ENCODE measurements at places on chromosomes 6 and 20. TPM values are rescaled to one million over a fixed set of nuclear protein-coding genes. Genes with fewer than 3 reads are reported as not detected.
A peak's percentile ranks its signal among the peaks of the same experiment; 100 is the strongest.

PLCG1 gene
- polyA plus RNA-seq, result 8.3 TPM

SMIM8 gene
- polyA plus RNA-seq, result 7.2 TPM

MCM3 gene
- polyA plus RNA-seq, result 29.8 TPM

IL17F gene
- not detected for polyA plus RNA-seq

APOM gene
- 5.6 TPM for polyA plus RNA-seq

SEMG1 gene
- not detected for polyA plus RNA-seq

PACSIN1 gene
- not detected for polyA plus RNA-seq

MYB gene
- 0.10 TPM for polyA plus RNA-seq

NOP56 gene
- 139 TPM for polyA plus RNA-seq

ANKRD66 gene
- not detected for polyA plus RNA-seq

PLCB4 gene
- polyA plus RNA-seq, result 3.5 TPM

TPMT gene
- 23.5 TPM for polyA plus RNA-seq

DNA sequence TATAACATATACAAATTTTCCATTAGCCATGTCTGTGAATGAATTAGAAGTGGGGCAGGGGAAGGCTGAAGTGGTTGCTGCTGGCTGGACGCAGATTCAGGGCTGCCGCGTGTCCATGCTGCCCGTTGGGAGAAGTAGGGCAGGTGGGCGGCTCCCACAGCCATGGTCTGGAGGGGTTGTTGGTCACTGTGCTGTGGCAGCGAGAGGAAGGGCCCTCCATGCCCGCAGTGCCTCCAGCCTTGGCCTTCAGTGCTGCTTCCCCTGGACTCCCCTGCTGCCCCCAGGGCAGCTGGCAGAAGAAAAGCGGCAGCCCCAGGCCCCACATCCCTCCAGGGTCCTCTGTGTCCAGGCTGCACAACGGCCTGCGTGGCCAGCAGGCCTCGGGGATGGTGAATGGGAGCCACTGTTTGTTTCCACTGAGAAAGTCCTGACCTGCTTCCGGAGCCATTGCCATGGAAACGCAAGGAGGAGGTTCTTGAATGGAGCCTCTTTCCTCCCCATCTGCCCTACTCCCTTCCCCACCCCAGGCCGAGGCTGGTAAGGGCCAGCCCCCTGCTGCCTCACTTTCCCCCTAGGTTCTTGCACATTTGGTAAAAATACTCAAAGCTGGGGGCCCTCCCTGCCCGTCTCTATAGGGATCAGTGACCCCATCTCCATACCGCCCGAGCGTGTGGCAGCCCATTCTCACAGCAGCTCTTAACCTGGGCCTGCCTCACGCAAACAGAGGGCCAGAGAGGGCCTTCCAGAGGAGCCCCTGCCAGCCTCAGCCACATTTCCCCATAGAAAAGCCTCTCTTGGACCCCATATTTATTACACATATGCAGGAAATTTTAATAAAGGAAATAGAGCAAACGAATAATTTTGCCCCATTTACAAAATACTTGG lies 113.3 kb downstream of the SASH1 start:
- H3K36me3 ChIP-seq, result peaks cover 36% of the 10 kb centered on the region
- H3K4me1 ChIP-seq, result peaks cover 4% of the 10 kb centered on the region
- H3K27me3 ChIP-seq, result no peaks in the 10 kb centered on the region
- H3K4me3 ChIP-seq, result no peak overlapping the region
- no peak for DNase-seq

GRCh38 chr6:34792605-34793500 lies 970 bp downstream of the BLTP3A start:
- DNase-seq, result peak; percentile 87
- peak overlapping the region; percentile 79 for H3K4me3 ChIP-seq
- no peaks in the 10 kb centered on the region for H3K36me3 ChIP-seq
- H3K27me3 ChIP-seq, result no peaks in the 10 kb centered on the region

- H3K4me1 ChIP-seq, result no peaks in the 10 kb centered on the region
- no peaks in the 10 kb centered on the region for H3K36me3 ChIP-seq
- no peak overlapping the region for H3K27ac ChIP-seq
- DNase-seq, result peak; percentile 60
- H3K4me3 ChIP-seq, result peak overlapping the region; percentile 55
- H3K27me3 ChIP-seq, result no peaks in the 10 kb centered on the region
These were observed 2.7 kb downstream of the BMP2 start for GRCh38 chr20:6769903-6770785.

- DNase-seq, result no peak
- H3K36me3 ChIP-seq, result no peaks in the 10 kb centered on the region
- no peak overlapping the region for H3K4me3 ChIP-seq
- H3K27ac ChIP-seq, result no peak overlapping the region
These were observed 253.8 kb downstream of the LAMA2 start for GRCh38 chr6:129136751-129137150.

- no peaks in the 10 kb centered on the region for H3K4me1 ChIP-seq
- no peaks in the 10 kb centered on the region for H3K36me3 ChIP-seq
- H3K27me3 ChIP-seq, result no peaks in the 10 kb centered on the region
- no peak for DNase-seq
- no peak overlapping the region for H3K27ac ChIP-seq
- no peak overlapping the region for H3K4me3 ChIP-seq
These were observed 13.0 kb downstream of the PIM1 start for GRCh38 chr6:37182736-37183590.

- H3K27ac ChIP-seq, result no peak overlapping the region
- H3K36me3 ChIP-seq, result no peaks in the 10 kb centered on the region
- no peaks in the 10 kb centered on the region for H3K4me1 ChIP-seq
- H3K27me3 ChIP-seq, result no peaks in the 10 kb centered on the region
- DNase-seq, result peak; percentile 39
These were observed 13.9 kb downstream of the ADISSP start for GRCh38 chr20:3753501-3754275.

DNA sequence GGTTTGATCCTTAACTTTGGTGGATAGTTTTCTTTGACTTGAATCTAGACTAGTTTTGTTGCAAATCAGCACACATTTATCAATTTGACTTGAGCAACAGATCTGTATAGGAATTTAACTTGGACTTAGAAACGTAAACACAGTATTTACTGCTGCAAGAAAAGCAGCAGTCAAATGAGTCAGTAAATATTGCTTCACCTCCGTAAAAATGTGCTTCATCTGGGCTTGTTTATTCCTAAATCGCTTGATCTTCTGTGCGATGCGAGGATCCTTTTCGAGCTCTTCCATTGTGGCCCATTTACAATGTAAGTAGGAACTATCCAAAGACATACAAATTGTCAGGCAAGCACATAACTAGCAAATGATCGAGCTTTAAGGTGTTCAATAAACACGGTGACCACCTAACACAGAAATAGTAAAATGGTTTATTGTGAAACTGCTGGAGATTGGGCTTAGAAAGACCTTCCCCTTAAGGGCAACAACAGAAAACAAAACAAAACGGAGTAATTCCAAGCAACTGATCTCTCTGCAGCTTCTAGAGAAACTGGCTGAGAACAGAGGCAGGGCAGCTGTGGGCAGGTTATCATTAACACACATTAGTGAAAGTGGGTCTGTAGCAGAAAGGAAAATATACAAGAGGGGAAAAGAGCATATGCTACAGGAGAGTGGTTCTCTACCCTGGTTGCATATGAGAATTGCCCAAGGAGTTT lies 120.8 kb downstream of the CHD6 start:
- DNase-seq, result no peak
- peaks cover 24% of the 10 kb centered on the region for H3K4me1 ChIP-seq
- no peaks in the 10 kb centered on the region for H3K27me3 ChIP-seq
- H3K36me3 ChIP-seq, result peaks cover 13% of the 10 kb centered on the region
- H3K4me3 ChIP-seq, result no peak overlapping the region

GRCh38 chr6:82953871-82954270 lies 111.8 kb downstream of the UBE3D start:
- peak overlapping the region; percentile 91 for H3K27ac ChIP-seq
- peak; percentile 20 for DNase-seq
- H3K36me3 ChIP-seq, result no peaks in the 10 kb centered on the region
- H3K27me3 ChIP-seq, result no peaks in the 10 kb centered on the region
- H3K4me3 ChIP-seq, result no peak overlapping the region

DNA sequence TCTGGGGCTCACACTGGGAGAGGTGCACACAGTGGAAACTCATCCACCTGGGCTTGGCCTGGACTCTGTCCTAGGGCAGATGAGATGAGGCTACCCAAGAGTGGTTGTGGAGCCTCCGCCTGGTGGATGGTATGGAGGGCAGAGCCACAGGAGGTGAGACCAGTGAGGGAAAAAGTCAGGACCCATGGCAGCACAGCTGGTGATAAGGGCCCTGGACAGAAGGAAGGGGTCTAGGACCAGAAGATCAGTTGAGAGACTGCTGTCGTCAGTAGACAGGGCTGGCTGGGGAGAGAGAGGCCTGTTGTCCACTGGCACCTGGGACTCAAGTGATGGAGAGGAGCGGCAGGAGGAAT lies 29.8 kb downstream of the PLCG1 start:
- no peak overlapping the region for H3K27ac ChIP-seq
- no peaks in the 10 kb centered on the region for H3K36me3 ChIP-seq
- H3K4me1 ChIP-seq, result 0 out of 2 replicates have a peak, but pooled peaks cover 6% of the 10 kb centered on the region
- no peak overlapping the region for H3K4me3 ChIP-seq
- no peaks in the 10 kb centered on the region for H3K27me3 ChIP-seq
- no peak for DNase-seq

- no peak for DNase-seq
- H3K36me3 ChIP-seq, result no peaks in the 10 kb centered on the region
- peaks cover 10% of the 10 kb centered on the region for H3K4me1 ChIP-seq
- H3K27ac ChIP-seq, result no peak overlapping the region
- no peaks in the 10 kb centered on the region for H3K27me3 ChIP-seq
- H3K4me3 ChIP-seq, result no peak overlapping the region
These were observed 115.5 kb upstream of the CD93 start for GRCh38 chr20:23201658-23202057.

DNA sequence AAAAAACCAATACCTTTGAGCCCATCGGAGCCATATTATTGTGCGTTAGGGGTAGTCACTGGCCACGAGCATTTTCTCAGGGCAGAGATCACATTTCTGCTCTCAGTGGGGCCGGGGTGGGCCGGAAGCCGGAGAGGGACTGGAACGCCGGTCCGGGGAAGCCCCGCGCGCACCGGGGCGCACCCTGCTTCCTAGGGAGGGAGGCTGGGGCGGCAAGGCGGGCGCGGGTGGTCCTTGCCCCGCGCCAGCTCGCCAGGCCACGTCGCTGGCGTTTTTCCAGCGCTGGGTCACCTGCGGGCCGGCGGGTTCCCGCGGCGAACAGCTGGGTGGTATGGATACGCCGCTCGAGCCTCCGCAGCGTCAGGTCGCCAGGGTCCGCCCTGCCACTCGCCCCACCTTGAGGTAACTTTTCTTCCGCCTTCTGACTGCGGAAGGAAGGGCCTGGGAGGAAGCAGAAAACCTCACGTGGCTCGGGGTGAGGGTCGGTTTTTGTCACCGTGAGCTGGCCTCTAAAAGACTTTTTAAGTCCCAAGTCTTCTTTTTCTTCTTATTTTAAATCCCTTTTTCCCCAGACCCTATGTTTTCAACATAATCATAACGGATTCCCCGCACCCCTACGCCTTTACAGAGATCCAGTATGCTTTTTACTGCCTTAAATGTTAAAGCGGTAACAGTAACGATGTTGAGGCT lies 2.7 kb upstream of the EEF1A1 start:
- H3K4me3 ChIP-seq, result peak overlapping the region; percentile 86
- H3K27me3 ChIP-seq, result no peaks in the 10 kb centered on the region
- peaks cover 36% of the 10 kb centered on the region for H3K4me1 ChIP-seq
- peaks cover 19% of the 10 kb centered on the region for H3K36me3 ChIP-seq
- peak overlapping the region; percentile 100 for H3K27ac ChIP-seq

- H3K36me3 ChIP-seq, result no peaks in the 10 kb centered on the region
- DNase-seq, result no peak
- H3K27me3 ChIP-seq, result no peaks in the 10 kb centered on the region
- H3K4me3 ChIP-seq, result no peak overlapping the region
- H3K4me1 ChIP-seq, result no peaks in the 10 kb centered on the region
These were observed 16.0 kb upstream of the VIP start for GRCh38 chr6:152734630-152735029.

DNA sequence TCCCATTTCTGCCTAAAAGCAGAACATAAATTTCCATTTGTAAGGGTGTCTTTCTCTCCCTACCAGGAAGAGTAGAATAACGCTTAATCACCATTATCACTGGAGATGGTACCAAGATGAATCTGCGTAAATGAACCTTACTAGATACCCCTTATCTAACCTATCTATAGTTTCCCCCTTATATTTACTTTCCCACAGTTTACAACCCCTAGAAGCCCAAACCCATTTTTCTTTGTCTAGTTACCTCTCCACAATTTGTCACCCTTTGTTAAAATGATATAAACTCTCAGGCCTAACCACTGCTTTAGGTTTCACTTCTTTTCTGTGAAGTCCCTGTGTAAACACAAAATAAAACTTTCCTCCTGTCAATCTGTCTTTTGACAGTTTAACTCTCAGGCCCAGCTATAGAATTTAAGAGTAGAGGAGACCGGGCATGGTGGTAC lies 45.5 kb downstream of the PCNA start:
- H3K27ac ChIP-seq, result no peak overlapping the region
- no peaks in the 10 kb centered on the region for H3K36me3 ChIP-seq
- H3K4me1 ChIP-seq, result peaks cover 12% of the 10 kb centered on the region
- H3K27me3 ChIP-seq, result no peaks in the 10 kb centered on the region
- DNase-seq, result no peak

DNA sequence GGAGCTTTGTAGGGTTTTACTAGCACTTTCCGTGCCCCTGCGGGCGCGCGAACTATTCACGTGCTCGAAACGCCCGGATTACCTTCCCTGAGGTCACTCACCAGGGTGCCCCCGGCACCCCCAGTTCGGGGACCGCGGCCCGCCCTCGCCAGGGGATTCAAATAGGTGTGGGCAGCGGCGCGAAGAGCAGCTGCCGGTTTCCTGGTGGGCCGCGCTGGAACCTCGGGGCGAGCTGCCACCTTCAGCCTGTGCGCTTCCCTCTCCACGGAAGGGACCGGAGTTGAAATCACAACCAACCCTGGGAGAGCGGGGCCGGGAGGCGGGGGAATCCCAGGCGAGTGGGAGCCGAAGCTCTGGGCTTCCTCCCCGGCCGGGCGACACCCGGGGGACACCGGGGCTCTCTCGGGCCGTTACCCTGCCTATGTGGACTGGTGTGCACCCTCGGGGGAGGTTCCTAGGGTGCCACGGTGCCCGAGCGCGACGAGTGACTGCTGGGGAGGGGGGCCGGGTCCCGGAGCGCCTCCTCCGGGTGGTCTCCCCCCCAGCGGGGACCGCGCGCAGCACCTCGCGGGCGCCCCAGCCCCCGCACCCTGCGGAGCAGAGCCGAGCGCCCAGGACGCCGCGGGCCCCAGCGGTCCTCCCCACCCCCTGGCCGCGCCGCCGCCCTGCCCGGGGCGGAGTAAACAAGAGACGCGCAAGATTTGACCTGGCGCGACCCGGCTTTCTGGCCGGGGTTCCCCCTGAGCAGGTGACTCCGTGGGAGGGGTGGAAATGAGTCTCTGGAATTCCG lies 2.1 kb upstream of the HIVEP2 start:
- DNase-seq, result peak; percentile 89
- no peaks in the 10 kb centered on the region for H3K36me3 ChIP-seq
- peak overlapping the region; percentile 97 for H3K27ac ChIP-seq
- H3K4me1 ChIP-seq, result peaks cover 17% of the 10 kb centered on the region

DNA sequence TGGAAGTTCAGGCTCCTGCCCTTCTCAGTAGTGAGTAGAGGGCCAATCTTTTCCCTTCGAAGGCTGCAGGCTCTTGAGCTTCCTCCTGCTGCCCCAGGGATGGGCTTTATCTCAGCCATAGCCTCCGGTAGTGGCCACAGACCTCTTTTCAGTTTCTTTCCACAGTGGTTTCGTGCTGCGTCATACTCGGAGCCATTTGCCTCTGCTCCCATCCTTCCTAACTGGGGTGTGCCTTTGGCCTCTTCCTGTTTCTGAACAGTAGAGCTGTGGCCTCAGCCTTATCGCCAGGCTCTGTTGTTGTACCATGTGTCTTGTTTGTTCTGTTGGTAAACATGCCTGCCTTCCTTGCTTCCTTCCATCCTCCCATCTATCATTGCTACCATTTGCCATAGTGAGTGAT lies 54.1 kb downstream of the TULP4 start:
- DNase-seq, result no peak
- no peak overlapping the region for H3K27ac ChIP-seq
- H3K4me3 ChIP-seq, result no peak overlapping the region
- peaks cover 8% of the 10 kb centered on the region for H3K4me1 ChIP-seq
- H3K36me3 ChIP-seq, result no peaks in the 10 kb centered on the region
